ENCODE measurements at places on chromosomes 5 and 9. TPM values are rescaled to one million over a fixed set of nuclear protein-coding genes. Genes with fewer than 3 reads are reported as not detected.

The RFX3 gene
- 32.2 TPM for total RNA-seq

DNA sequence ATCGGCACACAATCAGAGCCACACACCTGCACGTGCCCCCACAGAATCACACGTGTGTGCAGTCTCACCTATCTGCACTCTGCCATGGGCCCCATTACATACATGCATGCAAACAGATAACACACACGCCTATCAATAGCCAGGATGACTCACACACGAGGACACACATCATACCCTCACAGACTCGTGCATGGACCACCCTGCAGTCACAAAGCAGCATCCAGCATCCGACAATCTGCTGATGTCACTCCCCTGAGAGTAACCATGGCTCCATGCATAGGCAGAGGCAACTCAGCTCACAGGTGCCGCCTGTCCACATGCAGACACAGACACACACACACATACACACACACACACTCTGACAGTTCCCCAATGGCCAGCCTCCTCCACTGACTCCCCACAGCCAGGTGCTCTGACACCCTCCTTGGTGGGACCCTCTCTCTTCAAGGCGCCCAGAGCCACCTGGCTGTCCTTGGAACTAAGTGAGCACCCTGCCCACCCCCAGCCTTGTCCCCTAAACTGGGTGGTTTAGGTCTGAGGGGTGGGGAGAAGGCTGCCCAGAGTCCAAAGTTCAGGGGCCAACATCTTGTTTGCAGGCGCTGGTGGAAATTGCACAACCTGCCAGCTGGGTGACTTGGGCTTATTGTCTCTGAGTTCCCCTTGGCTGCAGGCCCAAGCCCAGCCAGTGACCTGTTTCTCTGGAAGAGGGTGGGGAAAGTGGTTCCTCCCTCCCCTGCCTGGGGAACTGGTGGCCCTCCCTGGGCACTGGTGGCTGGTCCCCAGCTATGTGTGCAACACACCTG lies 34.6 kb upstream of the NEK6 start:
- no peak for DNase-seq

GRCh38 chr9:84054341-84055010 lies 73.9 kb downstream of the RMI1 start:
- DNase-seq = no peak

The RFK gene
- total RNA-seq = 9.8 TPM

GRCh38 chr5:160169326-160169725 lies 50.1 kb upstream of the PWWP2A start:
- DNase-seq = no peak

All from T-cell (primary cell).